ENCODE measurements at places on chromosomes 7 and 10.

GRCh38 chr7:4270268-4270667 is 411.8 kb upstream of the FOXK1 start:
- DNase-seq, result no peak

- no peak for DNase-seq
Measured at GRCh38 chr10:97408496-97408992, 7.4 kb upstream of the RRP12 start.

DNA sequence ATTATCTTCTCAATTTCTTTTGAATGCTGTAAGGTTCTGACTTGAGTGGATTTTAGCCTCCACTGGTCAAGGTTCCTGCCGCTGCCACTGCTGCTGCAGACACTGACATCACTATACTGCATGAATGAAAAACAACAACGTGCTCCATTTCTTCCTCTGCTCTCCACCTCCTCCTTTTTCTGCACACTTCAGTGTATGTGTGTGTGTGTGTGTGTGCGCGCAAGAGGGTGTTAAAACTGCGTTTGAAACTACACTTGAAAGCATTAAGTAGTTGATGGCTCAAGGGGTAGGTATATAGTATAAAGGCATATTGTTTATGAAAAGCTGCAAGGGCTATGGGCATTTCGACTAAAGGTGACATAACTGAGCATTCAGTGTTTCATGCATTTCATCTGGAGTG is 3.5 kb downstream of the GLCCI1 start:
- DNase-seq, result no peak

DNA sequence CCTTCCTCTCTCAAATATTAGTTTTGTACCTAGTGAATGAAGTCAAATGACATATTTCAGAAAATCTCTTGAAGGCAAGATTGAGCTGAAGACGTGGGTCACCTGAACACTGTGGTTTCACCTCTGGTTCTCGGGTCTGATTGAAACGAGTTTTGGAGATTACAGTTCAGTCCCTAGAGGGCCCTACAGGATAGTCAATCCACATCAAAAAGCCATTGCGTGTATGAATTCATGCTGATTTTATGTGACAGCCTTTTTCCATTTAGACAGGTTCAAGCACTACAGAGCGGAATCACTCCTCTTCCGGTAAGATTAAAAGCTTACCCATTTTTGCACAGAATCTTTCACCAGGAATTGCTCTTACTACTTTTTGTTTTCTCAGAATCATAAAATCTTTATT is 62.2 kb downstream of the VIM start:
- peak; percentile 17 for DNase-seq

GRCh38 chr7:33452805-33453502 is 323.6 kb downstream of the BBS9 start:
- no peak for DNase-seq

DNA sequence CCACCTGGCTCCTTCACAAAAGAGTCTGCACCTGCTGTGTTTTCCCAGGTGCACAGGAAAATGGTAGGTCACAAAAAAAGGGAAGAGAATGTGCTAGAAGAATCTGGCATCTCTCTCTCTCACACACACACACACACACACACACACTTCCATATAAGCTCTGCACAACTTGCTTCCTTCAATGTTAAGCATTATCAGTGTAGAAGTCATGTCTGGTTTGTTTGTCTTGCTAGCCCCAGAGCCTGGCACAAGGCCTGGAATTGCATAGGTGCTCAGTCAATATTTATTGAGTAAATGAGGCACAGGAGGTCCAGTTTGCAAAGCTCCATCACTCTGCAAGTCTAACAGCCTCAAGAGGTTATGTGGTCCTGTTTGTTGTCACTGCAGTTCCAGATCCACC is 867.3 kb upstream of the AUTS2 start:
- DNase-seq, result no peak

- DNase-seq, result no peak
Measured at GRCh38 chr7:78835897-78836296, 617.6 kb downstream of the MAGI2 start.

- DNase-seq, result no peak
Measured at GRCh38 chr10:6748029-6748428, 168.0 kb upstream of the PRKCQ start.

DNA sequence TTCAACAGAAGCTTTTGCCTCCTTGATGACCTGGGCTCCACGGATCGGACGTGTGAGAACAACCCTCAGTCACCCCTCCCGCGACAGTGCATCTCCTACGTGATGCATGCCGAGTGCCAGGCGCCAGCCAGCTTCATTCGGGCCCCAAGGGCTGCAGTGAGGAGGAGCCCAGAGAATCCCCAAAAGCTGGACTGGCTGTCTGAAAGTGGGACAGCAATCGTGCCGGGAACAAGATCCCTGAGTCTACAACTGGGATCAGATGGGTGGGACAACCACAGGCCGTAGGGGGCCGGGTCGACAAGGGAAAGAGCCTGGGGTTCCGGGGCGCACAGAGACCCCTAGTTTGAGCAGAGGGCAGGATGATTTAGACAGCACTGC is 27.2 kb downstream of the EBF3 start:
- DNase-seq, result no peak

GRCh38 chr7:120441850-120442249 is 168.9 kb downstream of the KCND2 start:
- no peak for DNase-seq

- peak; percentile 42 for DNase-seq
Measured at GRCh38 chr7:6228361-6229229, 43.8 kb downstream of the CYTH3 start.

DNA sequence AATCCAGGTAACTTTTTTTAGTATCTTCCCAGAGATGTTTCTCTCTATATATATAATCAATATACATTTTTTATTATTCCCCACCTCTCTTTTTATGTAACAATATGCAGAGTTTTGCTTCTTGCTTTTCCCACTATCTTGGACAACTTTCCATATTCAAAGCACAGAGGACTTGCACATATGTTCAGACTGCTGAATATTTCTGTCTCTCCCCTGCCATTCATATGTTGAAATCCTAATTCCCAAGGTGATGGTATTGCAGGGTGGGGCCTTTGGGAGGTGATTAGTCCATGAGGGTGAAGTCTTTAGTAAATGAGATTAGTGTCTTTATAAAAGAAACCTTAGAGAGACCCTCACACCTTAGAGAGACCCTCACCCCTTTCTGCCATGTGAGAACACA is 72.8 kb downstream of the CFTR start:
- DNase-seq, result no peak

- no peak for DNase-seq
Measured at GRCh38 chr10:48744587-48744986, 59.9 kb downstream of the WDFY4 start.

DNA sequence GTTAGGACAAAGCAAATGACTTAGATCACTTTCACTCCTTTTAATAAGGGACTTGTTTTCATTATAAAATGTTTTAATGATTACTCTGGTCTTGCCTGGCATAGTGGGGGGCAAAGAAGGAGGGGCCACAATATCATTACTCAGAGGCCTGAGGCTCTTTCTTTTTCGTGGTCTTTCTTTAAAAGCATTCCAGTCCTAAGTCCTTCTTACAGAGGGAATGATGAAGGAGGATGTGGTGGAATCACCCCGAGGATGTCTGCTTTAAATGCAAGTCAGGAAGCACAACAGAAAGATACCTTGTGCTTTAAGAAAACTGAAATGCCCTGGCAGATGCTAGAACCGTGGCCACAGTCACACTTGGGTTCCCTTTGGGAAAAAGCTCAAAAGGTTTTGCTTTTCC is 379.1 kb downstream of the INHBA start:
- no peak for DNase-seq

DNA sequence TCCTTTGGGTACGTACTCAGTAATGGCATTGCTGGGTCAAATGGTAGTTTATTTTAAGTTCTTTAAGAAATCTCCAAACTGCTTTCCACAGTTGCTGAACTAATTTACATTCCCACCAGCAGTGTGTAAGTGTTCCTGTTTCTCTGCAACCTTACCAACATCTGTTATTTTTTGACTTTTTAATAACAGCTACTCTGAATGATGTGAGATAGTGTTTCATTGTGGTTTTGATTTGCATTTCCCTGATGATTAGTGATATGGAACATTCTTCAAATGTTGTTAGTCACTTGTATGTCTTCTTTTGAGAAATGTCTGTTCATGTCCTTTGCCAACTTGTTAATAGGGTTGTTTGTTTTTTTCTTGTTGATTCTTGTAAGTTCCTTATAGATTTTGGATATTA is 558.9 kb downstream of the SH2D4B start:
- DNase-seq, result no peak

GRCh38 chr7:139640681-139641080 is 117.2 kb downstream of the CLEC2L start:
- DNase-seq, result no peak

DNA sequence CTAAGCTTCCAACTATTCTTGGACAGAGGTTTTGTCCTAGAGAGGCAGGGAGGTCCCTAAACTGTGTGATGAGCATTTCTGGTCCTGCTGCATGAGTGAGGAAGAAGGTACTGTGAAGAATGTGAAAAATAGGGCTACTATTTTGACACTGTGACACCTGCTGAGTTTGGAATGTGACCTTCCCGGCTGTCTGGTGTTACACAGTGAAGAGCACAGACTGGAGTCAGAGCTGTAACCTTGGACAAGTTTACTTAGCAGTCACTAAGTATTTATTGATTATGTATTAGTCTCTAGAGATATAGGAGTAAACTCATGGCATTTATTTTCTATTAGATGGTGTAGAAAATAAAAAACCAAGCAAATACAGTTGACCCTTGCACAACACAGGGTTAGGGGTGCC is 12.3 kb downstream of the GOLGA7B start:
- DNase-seq, result peak; percentile 76

DNA sequence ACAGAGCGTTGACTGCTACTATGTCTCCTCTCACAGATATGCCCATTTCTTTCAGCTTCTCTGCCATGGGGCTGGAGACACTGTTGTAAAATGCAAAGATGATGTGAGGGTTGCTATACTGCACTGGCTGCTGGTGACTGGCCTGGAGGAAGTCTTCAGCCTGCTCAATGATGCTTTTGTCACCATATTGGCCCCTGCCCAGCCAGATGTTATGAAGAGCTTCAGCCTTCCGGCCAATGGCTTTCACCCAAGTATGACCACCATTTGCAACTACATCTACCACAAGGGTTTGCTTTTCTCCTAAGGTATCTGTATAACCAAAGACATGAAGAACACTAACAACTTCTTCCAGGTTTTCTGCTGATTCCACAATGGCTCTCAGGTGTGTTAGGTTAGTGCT is 1.6 kb downstream of the C7orf25 start:
- no peak for DNase-seq

- no peak for DNase-seq
Measured at GRCh38 chr7:104650991-104651640, 322.7 kb downstream of the LHFPL3 start.

- DNase-seq, result no peak
Measured at GRCh38 chr7:29812185-29812876, 6.0 kb downstream of the WIPF3 start.

DNA sequence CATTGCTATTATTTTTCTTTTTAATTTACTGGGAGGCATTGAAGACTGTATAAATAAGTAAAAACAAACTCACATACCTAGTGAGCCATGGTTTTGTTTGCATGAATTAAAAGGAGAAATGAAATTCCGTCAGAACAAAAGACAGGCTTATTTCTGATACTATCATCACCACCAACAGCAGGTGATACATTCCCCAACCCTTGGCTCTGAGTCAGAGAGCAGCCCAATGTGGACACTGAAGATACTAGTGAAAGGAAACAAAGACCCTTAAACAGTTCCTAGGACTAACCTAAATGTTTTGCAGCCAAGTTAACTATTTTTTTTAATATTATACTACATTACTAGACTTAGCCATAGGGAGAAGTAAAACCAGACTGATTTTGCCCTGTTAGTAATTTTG is 31.6 kb downstream of the CHRM2 start:
- DNase-seq, result no peak

- no peak for DNase-seq
Measured at GRCh38 chr7:39927018-39927417, 23.0 kb upstream of the CDK13 start.

DNA sequence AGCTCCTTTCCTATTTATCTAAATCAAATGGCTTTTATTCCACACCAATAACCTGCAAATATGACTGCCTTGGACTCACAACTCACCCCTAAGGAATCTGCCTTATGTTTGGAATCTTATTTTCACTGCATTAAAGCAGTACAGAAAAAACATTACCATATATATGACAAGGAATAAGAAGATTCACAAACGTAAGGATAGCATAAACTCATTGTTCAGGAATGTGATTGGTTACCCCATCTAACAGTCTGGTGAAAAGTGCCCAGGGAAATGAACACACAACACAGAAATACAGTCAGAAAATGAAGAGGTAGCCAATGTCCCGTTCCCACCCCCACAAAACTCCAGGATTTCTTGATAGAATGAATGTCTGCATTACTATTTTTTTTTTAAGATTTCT is 2.0 kb downstream of the PPP3CB start:
- DNase-seq, result no peak

DNA sequence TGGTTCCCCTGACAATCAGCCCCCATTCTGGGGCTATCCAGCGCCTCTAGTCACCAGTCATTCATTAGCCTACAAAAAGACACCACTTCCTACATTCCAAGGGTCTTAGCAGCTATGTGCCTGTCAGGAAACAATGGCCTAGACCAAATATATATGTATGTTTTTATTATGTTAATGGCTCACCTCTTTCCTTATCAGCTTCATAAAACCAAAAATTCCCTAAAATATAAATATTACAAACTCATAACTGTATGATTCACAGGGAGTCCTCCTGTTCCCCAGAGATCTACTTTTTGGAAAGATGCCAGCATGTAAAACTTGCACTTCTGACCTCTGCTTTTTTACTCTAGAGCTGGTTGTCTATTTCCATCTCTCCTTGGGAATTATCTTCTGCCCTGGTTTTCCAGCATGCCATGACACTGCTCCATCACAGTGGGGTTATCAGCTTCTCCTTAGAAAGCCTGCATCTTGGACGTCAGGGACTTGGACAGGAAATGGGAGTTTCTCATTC is 79.2 kb downstream of the ABCA13 start:
- DNase-seq, result peak; percentile 22
